GM18507 (cell line): ENCODE measurements at places on chromosomes 3 and 15.

DNA sequence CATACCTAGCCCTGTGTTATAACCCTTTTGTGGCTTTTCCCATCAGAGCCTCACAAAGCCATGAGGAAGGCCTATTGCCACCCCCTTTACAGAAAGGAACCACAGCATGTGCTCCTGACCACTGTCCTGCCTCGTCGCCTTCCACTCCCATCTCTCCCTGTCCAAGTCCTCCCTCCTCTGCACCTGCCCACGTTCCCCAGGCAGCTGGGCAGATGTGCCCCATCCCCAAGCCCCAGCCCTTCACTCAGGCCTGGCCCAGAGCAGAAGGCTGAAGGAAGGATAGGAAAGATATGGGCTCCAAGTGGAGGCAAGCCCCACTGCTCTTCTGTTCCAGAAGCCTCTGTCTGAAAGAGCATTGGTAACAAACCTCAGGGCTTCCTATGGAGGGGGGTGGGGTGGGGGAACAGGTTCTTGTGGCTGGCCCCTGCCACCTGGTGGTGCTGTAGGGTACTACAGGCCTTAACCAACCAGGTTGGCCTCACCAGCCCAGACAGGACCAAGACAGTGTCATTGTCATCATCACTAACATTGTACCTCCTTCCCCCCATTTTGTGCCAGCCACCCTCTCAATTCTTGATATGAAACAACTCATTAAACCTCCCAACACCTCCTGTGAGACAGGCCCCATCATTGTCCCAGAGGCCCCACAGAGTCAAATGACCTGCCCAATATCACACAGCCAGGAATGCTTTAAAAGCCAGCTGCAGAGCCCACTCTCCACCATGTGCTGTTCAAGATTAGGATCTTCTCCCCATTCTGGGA lies 10.0 kb downstream of the POC1A start:
- peak; percentile 87 for DNase-seq

GRCh38 chr15:70033529-70034140 lies 64.1 kb downstream of the TLE3 start:
- DNase-seq, result no peak

- DNase-seq, result no peak
Measured at GRCh38 chr3:137854533-137855261, 90.6 kb downstream of the SOX14 start.

GRCh38 chr3:13852638-13853009 lies 27.2 kb downstream of the WNT7A start:
- DNase-seq, result no peak

GRCh38 chr15:70160267-70160666 lies 62.5 kb upstream of the TLE3 start:
- no peak for DNase-seq

DNA sequence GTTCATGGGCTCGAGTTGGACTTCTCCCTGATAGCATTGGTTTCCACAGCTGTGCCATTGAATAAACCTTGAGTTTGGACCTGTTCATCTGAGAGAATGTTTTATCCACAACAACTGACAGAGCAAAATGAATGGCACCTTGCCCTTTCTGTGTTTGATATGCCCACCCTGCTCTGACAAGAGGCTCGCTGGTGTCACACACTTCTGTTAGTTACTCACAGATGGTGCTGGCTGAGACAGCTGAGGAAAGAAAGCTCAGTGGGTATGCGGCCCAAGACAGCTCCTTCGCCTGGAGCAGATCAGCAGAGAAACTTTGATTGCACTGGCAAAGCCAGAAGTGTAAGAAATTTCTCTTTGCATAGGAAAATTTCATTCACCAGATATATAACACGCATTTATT lies 2.5 kb upstream of the CAPN3 start:
- no peak for DNase-seq
